Spleen (tissue), 13 donors: ENCODE measurements at places on chromosomes 6 and 20. TPM values are rescaled to one million over a fixed set of nuclear protein-coding genes. Genes with fewer than 3 reads are reported as not detected.

The CST5 gene
- polyA plus RNA-seq, result not detected

DNA sequence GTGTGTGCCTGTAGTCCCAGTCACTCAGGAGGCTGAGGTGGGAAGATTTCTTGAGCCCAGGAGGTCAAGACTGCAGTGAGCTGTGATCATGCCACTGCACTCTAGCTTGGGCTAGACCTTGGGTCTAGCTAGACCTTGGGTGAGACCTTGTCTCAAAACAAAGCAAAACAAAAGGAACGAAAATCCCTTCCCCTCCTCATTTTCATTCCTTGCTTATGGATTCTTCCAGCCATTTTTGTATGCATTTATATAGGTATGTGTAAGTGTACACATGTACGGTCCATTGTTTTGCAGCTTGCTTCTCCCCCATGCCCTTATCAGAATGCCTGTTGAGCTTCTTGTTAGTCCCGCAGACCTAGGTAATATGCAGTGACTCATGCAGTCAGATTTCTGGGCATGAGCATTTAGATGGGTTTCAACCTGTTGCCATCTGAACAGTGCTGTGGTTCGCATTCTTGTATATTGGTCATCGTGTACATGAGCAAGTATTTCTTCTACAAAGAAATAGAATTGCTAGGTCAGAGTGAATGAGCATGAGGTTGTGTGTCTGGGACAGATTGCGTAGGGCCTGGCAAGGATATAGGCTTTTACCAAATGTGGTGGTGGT is 73.2 kb downstream of the ATRN start:
- DNase-seq, result no peak

The SLC17A3 gene
- polyA plus RNA-seq, result 0.11 TPM

DNA sequence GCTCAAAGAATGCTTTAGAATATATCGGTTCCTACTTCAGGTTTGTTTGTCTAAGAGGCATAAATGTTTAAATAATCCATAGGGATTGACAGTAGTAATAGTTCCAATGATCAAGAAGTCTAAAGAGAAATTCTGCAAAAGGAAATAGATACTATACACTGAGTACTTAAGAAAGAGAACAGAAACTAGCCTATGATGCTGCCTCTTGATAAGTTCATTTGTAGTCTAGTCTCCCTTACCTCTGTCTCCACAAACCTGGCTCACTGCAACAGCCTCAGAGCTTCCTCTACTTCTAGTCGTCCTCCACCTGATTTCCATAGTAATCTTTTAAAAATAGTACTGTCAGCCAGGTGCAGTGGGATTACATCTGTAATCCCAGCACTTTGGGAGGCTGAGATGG is 511.8 kb downstream of the LMBRD1 start:
- no peak for DNase-seq

- DNase-seq, result no peak
Observed at GRCh38 chr20:20791664-20792568, 79.5 kb upstream of the RALGAPA2 start.

The WFDC2 gene
- 0.58 TPM for polyA plus RNA-seq

DNA sequence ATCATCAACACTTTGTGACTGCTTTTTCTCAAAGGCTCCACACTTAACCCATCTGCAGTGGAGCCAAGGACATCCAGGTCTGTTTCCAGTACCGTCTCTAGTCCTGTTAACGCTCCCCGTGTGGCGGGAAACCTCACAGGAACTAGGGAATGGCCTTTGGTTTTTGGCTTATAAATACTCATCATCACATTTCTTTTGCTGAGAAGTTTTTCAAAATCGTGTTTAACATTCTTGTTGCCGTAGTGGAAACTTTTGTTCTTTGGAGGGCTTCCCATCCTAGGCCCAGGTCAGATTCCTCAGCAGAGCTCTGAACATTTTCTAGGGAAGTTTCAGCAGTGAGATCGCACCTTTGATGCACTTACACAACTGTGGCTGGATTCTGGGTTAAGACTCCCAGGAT is 24.6 kb downstream of the DAAM2 start:
- DNase-seq, result no peak

The MCCD1 gene
- not detected for polyA plus RNA-seq

DNA sequence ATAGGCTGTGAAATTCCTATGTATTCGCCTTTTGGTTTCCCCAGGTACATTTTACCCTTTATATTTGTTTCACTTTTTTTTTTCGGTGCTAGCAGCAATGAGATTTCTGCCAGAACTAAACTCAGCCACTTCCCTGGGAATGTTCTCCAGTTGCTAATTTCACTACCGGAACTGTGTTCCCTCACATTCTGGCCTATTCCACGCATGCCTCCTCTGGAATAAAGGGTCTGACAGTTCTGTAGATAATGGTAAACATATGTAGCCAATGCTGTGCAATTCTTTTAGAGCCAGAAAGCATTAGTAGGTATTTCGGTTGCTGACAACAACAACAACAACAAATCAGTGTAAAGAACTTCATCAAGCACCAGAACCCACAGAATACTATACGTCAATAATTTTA is 96.1 kb upstream of the TBX18 start:
- DNase-seq, result no peak
